ENCODE measurements at places on chromosomes 6 and 20.

GRCh38 chr20:62928246-62928939 lies 2.1 kb upstream of the DIDO1 start:
- DNase-seq, result no peak

DNA sequence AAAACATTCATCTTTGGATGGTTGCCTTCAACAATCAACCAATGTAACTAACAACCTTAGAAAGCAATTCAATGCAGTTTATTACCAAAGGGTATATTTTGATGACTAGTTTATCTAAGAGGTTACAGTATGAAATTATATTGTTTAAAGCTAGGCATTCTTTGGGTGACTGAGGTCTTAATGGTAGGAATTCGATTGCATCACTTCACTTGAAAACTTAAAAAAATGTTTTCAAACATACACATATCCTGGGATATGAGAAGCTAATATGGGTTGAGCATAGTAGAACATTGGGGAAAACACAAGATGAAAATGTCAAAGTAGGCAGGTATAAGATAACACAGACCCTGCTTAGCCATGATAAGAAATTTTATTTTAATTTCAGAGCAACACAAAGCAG lies 144.6 kb upstream of the BMP5 start:
- no peak for DNase-seq

GRCh38 chr6:149340200-149340599 lies 22.7 kb downstream of the TAB2 start:
- no peak for DNase-seq

DNA sequence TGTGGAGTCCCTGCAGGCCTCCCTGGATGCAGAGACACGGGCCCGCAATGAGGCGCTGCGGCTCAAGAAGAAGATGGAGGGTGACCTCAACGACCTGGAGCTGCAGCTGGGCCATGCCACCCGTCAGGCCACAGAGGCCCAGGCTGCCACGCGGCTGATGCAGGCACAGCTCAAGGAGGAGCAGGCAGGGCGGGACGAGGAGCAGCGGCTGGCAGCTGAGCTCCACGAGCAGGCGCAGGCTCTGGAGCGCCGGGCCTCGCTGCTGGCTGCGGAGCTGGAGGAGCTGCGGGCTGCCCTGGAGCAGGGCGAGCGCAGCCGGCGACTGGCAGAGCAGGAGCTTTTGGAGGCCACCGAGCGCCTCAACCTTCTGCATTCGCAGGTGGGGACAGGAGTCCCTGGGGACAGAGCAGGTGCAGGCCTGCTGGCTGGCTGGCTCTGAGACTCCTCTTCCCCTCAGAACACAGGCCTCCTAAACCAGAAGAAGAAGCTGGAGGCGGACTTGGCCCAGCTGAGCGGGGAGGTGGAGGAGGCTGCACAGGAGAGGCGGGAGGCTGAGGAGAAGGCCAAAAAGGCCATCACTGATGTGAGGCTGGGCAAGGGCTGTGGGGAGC lies 44.7 kb downstream of the MYH7B start:
- no peak for DNase-seq

GRCh38 chr6:162684961-162685360 lies 42.6 kb downstream of the PRKN start:
- DNase-seq, result no peak

All from SHP77 treated with DMSO at 0.1 percent for 48 hours (cell line).